ENCODE measurements at places on chromosomes 4 and X.

DNA sequence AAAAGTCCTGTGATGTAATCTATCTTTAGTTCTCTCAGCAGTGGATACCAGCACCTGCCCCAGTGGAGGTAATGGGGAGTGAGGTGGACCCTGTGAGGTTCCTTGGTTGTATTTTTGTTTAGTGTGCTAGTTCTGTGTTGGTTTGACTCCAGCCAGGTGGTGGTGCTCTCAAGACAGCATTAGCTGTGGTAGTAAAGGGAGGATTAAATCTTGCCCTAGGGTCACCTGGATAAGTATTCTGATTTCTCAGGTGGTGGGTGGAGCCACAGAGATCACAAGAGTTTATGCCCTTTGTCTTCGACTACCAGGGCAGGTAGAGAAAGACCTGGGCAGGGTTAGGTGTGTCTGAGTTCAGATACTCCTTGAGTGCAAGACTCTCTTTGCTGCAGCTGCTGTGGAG lies 176.3 kb upstream of the EDA2R start:
- no peak for DNase-seq

- no peak for DNase-seq
Measured at GRCh38 chr4:146333187-146333894, 119.0 kb downstream of the REELD1 start.

DNA sequence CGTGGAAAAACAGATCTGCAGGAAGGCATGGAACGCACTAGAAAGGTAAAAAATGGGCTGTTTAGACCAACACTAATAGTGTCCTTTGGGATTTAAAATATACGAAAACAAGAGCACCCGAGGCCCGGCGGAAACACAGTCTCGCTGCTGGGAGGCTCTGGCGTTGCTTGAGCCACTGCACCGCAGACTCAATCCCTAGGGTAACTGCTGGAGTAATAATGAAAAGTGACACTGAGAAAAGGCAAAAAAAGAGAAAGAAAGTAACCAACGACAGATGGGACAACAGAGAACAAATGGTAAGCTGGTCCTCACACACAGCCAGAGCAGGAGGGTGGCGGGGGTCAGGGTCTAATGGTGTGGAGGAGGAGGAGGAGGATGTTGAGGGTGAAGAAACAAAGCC lies 15.4 kb downstream of the IRAK1 start:
- no peak for DNase-seq

DNA sequence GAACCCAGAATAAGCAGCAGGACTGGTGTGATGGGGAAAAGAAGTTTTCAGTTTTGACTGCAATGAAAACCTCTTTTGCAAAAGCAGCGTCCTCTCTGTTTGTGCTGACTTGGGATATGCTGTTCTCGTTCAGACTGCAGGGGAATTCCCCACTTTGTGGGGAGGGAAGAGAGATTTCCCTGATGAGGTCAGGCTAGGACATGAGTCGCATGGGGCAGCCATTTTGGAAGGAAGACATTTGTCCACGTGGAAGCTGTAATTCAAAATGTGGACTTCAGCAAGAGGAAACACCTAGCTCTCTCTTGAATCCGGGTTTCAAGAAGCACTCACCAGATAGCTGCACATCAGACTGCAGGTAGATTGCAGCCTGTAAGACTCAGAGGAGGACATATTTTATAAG lies 39.3 kb downstream of the ING2 start:
- no peak for DNase-seq

GRCh38 chr4:103171006-103171405 lies 27.1 kb downstream of the CENPE start:
- no peak for DNase-seq

DNA sequence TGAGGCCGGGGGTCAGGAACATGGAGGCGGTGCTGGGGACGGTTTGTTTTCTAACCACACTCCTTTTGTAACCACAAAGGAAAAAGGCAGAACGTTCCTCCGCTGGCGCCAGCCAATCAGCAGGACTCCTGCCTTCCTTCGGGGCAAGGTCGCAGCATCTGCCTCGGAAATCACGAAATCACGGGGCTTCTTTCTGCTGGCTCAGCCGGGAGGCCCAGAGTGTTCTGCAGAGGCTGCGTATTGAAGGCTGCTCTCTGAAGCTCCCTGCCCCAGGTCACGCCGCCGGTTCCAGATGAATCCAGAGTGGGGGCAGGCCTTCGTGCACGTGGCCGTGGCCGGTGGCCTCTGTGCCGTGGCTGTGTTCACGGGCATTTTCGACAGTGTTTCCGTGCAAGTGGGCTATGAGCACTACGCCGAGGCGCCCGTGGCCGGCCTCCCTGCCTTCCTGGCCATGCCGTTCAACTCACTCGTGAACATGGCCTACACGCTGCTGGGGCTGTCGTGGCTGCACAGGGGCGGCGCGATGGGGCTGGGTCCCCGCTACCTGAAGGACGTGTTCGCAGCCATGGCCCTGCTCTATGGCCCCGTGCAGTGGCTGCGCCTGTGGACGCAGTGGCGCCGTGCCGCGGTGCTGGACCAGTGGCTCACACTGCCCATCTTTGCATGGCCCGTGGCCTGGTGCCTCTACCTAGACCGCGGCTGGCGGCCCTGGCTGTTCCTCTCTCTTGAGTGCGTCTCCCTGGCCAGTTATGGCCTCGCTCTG lies 9.4 kb downstream of the TMEM187 start:
- DNase-seq, result no peak
